KBM-7 (cell line): ENCODE measurements at places on chromosomes 6 and 20.

DNA sequence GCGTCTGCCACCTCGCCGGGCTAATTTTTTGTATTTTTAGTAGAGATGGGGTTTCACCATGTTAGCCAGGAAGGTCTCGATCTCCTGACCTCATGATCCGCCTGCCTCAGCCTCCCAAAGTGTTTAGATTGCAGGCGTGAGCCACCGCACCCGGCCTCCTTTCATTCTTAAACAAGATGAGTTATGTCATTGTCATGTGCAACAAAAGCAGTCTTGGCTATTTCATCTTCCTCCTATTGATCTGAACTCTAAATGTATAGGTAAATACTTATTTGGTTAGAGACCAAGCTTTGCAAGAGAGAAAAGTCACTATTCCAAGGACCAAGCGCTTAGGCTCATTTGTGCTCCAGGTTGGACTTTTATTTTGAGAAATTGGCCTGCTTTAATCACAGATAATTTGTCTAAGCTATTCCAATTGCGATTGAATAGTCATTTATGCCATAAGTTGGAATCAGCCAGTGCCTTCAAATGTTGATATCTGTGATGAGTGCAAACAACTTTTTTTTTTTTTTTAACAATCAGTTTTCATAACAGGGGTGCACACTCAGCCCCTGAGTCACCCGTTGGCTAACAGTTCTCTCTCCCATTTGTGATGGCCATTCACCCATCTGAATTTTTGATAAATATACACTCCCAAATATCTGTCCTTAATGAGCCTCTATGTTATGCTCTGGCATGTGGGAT is 167.3 kb downstream of the BCAS1 start:
- no peak for DNase-seq

- DNase-seq = no peak
Observed at GRCh38 chr6:27862396-27863066, 49.7 kb downstream of the OR2B2 start.

DNA sequence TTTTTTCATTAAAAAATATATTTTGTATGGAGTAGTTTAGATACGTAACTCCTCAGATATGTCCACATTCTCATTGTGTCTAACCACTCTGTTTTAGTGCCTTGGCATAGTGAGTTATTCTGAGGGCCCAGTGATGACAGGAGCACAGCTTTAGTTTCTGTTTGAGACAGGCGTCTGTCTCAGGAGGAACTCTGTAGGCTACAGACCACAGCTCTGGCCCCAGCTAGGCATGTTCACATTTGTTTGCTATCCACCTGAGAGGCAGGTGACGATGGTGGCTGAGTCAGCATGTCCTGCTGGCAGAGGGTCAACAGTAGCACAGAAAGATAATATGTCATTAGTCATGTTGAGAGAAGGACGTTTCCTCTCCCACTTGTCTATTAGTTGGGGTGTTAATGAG is 16.3 kb downstream of the LRRC1 start:
- no peak for DNase-seq

- DNase-seq = no peak
Observed at GRCh38 chr20:13131688-13132087, 89.4 kb upstream of the ISM1 start.

DNA sequence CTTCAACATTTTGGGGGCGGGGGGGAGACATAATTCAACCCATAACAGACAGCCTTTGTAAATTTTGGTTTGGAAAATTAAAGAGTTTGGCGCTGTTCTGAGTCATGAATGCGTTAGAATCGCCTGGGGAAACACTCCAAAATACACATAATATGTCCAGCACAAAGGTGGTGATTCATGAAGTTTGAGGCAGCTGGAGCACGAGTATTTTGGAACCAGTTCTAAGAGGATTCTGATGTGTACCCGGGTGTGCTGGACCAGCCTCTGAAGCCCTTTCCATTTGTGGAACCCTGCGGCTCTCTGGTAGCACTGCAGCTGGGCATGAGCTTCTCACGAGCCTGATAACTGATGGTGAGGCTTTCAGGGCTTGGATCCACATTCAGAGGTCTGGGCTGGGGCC is 4.7 kb downstream of the GMPR start:
- DNase-seq = no peak

- DNase-seq = peak; percentile 11
Observed at GRCh38 chr6:63807056-63807455, 171.5 kb downstream of the PHF3 start.

- DNase-seq = peak; percentile 62
Observed at GRCh38 chr6:41306187-41306854, 19.8 kb upstream of the TREM1 start.

DNA sequence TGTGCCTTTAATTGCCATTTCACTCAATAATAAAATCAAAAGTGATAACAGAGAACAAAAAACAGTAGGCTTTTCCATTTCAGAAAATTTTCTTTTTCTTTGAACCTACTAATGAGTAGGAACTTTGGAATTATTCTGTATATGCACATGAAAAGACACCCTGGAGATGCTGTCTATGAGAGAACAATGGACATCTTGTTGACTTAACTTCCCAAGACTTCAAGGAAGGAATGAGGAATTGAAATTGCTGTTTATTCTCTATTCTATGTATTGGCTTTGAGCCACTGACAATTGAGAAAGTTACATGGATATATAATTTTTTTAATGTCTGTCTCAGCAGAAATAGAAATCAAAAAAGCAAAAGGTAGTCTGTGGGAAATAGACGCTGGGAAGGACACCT is 98.6 kb upstream of the PCSK2 start:
- DNase-seq = no peak

GRCh38 chr20:47102629-47103028 is 208.0 kb downstream of the EYA2 start:
- no peak for DNase-seq

GRCh38 chr6:168132531-168133167 is 53.6 kb upstream of the FRMD1 start:
- DNase-seq = no peak

- no peak for DNase-seq
Observed at GRCh38 chr6:157498817-157499216, 117.8 kb downstream of the ZDHHC14 start.

DNA sequence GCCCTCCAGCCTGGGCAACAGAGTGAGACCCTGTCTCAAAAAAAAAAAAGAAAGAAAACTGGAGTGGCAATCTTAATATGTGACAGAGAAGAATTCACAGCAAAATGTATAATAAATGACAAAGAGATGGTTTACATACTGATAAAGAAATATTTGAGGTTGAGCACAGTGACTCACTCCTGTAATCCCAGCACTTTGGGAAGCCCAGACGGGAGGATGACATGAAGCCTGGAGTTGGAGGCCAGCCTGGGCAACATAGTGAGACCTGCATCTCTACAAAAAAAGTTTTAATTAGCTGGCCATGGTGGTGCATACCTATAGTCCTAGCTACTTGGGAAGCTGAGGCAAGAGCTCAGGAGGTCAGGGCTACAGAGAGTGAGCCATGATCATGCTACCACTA is 12.4 kb upstream of the DEFB118 start:
- no peak for DNase-seq

DNA sequence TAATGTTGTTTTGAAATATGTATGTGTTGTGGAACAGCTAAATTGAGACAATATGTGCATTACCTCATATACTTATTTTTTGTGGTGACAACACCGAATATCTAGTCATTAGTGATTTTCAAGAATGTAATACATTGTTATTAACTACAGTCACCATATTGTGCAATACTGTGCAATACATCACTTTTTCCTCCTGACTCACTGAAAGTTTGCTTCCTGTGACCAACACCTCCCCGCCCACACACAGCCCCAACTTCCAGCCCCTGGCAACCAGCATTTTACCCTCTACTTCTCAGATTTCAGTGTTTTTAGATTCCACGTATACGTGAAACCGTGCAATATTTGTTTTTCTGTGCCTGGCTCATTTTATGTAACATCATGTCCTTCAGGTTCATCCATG is 627.9 kb downstream of the PRKN start:
- no peak for DNase-seq

DNA sequence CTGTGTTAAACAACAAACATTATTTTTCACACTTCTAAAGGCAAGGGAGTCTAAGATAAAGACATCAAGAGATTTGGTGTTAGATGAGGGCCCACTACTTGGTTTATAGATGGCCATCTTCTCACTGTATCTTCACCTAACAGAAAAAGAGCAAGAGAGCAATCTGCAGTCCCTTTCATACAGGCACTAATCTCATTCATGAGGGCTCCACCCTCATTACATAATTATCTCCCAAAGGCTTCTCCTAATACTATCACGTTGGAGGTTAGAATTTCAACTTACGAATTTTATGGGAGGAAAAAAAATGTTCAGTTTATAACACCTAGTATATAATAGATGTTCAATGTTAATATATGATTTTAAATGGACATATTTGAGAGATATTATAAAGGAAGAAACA is 45.6 kb downstream of the HDAC2 start:
- DNase-seq = no peak

- DNase-seq = no peak
Observed at GRCh38 chr20:50070361-50070760, 42.6 kb downstream of the UBE2V1 start.

DNA sequence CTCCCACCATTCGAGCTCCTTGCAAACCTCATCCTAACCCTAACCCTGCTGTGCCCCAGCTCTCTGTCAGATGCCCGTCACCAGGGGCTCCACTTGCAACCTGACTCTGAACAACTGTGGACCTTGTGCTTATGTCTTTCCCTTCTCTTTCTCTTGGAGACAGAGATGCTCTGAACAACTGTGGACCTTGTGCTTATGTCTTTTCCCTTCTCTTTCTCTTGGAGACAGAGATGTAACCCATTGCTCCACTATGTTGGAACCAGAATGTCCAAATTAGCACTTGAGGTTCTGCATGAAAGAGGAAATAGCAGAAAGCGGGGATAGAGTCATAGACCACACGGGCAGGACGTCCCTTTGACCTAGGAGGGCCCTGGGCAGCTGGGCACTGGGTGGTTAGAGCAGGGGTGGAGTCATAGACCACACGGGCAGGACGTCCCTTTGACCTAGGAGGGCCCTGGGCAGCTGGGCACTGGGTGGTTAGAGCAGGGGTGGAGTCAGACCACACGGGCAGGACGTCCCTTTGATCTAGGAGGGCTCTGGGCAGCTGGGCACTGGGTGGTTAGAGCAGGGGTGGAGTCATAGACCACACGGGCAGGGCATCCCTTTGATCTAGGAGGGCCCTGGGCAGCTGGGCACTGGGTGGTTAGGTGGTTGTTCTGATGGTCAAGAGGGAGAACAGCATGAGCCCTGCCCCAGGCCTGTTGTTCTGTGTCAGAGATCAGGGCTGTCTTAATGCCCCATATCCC is 22.2 kb downstream of the PCMTD2 start:
- DNase-seq = no peak

- DNase-seq = no peak
Observed at GRCh38 chr20:53101992-53102760, 130.0 kb downstream of the TSHZ2 start.

DNA sequence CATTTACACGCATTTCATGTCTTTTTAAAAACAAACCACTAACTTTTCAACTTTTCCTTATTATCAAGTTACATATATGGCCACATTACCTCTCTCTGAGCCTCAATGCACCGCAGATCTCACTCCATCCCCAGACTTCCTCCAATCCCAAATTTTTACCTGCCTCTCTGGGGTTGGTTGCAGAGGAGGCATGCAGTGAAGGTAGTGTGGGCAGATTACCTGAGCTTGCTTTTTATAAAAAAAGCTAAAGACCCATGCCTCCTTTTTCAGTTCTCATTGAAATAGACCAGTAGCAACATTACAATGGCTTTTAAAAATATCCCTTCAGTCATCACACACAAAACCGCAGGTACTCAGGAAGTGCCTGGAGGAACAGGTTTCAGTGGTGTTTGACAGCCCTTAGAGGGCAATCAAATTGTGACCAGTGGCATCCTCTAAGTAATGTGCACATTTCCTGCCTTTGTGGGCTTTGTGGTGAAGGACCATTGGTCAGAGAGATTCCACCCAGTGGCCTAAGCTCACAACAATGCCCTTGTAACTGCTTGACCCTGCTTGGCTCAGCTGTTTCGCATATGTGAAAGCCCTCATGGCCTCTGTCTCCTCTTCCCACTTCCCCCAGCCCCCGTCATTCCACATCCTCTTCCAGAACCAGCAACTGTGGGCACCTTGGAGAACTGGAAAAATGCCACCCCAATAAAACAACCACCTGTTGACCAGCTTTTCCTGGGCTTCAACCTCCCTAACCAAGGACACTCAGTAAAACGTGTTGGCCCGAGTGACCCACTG is 30.2 kb upstream of the IL17A start:
- peak; percentile 48 for DNase-seq

DNA sequence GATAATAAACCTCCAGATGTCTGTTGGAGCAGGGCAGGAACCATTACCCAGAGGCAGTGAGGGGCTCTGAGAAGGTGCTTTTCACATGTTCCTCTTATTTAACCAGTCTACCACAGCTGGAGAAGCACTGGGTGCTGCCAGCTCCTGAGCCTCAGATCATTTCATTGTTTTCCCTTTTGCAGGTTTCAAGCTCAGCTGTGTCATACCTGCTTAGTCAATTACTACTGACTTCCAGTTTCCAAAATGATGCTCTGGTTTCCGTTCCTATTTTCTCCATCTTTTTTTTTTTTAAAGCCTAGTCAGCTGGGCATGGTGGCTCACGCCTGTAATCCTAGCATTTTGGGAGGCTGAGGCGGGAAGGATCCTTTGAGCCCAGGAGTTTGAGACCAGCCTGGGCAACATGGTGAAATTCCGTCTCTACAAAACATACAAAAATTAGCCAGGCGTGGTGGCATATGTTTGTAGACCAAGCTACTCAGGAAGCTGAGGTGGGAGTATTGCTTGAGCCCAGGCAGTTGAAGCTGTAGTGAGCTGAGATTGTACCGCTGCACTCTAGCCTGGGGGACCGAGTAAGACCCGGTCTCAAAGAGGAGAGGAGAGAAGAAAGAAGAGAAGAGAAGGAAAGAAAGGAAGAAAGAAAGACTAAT is 6.7 kb downstream of the FLOT1 start:
- DNase-seq = no peak

- DNase-seq = no peak
Observed at GRCh38 chr20:52280407-52280806, 88.8 kb upstream of the ZFP64 start.

- DNase-seq = no peak
Observed at GRCh38 chr6:15996030-15996429, 132.9 kb upstream of the MYLIP start.

GRCh38 chr6:24357336-24358218 is at the start of gene DCDC2:
Gene DCDC2 (minus strand): TSS chr6:24358059. CDS start chr6:24357750, 309 bp downstream.
- no peak for DNase-seq

GRCh38 chr20:49724408-49725223 is 10.9 kb upstream of the B4GALT5 start:
- DNase-seq = peak; percentile 48

DNA sequence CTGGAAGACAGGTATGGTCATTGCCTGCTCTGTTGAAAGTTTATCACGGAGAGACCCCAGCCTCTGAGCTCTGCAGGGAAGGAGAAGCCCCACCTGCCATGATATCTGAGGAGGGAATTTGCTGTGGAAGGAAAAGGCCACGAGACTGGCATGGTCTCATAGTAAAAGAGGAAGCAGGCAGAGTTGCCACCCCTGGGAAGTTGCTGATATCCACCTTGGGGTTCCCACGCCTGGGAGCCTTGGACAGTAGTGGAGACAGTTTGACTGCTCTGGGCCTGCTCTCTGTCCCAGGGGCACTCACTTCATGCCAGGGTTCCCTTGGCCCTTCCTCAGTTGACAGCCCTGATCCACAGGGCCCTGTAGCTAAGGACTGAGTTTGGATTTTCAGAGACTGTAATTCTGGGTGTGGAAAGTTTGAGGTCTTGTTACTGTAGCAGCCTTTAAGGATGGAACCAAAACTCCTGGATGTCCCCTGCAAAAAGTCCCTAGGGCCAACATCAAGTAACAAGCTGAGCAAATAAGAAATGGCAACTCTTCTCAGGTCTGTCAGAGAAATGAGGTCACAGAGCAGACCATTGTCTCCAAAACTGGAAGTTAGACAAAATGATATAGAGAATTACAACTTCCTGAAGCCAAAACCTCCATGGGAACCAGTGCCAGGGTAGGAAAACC is 6.9 kb upstream of the SIRPB1 start:
- no peak for DNase-seq
